ENCODE measurements at places on chromosomes 7 and 10.

DNA sequence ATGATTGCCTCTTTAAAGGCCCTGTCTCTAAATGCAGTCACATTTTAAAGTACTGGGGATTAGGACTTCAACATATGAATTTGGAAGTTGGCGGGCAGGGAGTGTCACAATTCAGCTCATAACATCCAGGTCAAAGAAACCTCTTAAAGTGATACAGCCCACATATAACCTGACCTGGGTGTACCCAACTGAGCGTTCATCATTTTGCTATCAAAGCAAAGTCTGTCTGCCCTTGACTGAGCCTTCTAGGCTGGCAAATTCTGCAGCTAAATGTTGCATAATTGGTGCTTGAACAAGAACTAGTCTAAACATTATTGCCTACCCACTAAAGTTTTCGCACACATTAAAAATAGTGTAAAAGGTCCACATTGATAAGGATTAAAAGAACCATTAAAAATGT is 3.7 kb downstream of the MSRB2 start:
- no peak for DNase-seq

DNA sequence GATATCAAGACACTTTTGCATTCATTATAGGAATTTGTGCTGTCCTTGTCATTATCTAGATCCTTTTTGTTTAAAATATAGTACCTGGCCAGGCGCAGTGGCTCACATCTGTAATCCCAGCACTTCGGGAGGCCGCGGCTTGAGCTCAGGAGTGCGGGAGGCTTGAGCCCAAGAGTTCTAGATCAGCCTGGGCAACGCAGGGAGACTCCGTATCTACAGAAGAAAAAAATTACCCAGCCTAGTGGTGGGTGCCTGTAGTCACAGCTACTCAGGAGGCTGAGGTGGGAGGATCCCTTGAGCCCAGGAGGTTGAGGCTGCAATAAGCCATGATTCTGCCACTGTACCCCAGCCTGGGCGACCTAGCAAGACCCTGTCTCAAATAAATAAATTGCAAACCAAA is 621 bp upstream of the MORN4 start:
- peak; percentile 39 for DNase-seq

DNA sequence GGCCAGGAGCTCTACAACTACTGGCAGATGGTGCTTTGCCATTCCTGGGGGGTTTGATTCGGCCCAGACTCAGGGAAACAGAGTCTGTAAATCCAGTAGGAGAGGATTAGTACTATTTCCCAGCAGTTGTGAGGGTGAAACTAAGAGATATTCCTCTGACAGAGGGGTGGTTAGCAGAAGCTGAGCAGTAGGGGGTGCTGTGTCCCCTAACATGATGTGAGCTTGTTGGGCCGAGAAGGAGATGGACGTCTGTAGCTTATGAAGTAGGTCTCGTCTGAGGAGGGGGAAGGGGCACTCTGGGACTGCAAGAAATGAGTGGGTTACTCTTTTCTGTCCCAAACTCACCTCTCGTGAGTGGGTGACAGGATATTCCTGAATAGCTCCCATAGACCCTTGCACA is 179.2 kb upstream of the MBL2 start:
- DNase-seq, result peak; percentile 13

DNA sequence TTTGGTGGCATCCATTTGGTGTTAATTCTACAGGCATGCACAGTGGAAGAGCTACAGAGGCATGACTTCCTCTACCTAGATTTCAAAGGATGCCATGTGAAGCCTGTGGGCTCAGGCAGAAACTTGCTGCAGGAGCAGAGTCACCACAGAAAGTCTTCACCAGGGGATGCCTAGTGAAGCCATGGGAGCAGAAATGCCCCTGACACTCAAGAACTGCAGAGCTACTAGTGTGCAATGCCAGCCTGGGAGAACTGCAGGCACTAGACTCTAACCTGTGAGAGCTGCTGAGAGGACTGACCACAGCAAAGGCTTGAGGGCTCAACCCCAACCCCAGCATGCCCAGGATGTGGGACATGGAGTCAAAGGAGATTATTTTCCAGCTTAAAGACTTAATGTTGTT is 3.9 kb downstream of the OR9A2 start:
- no peak for DNase-seq

GRCh38 chr7:49187543-49188268 is 263.4 kb downstream of the CDC14C start:
- no peak for DNase-seq

DNA sequence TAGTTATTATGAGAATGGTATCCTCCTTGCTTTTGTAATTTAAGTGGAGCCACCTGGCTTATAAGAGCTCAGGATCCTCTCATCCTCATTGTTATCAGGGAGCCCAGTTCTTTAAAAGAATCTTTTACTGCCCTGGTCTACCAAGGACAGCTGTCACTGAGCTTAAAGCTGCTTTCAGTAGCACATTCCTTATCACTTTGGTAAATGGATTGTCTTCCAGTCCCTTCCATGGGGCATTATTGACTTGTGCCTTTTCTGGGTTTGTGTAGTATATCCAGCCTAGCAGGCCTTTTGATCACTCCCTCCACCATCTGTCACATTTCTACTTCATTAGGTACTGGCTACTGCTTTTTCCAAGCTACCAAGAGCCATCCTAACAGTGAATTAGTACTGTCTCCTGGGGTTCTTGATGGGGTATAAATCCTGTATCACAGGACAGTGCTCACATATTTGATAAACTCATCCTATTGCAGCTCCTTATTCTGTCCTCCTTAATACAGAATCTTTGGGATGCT is 208.9 kb downstream of the TMEM26 start:
- DNase-seq, result no peak

- DNase-seq, result no peak
Measured at GRCh38 chr10:31678575-31679516, 249.8 kb downstream of the ARHGAP12 start.

GRCh38 chr10:110803830-110804338 is 67.8 kb upstream of the PDCD4 start:
- peak; percentile 18 for DNase-seq

DNA sequence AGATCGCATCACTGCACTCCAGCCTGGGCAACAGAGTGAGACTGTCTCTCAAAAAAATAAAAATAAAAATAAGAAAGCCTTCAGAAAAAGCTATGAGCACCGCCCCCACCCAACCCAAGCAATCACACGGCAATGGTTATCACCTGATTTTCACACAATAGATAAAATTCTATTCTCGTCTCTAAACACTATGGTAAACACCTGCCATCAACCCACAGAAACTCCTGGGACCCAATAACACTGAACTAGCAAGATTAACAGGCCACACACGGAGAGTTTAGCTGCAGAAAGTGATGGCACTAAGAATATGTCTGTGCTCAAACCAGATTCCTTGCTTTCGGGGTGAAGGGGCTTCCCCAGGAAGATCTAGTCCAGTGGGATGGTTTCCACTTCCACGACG is 173.8 kb downstream of the DIP2C start:
- no peak for DNase-seq

GRCh38 chr7:144656965-144657517 is 178.8 kb downstream of the TPK1 start:
- DNase-seq, result no peak

- peak; percentile 76 for DNase-seq
Measured at GRCh38 chr7:141558544-141559183, 7.5 kb downstream of the AGK start.

DNA sequence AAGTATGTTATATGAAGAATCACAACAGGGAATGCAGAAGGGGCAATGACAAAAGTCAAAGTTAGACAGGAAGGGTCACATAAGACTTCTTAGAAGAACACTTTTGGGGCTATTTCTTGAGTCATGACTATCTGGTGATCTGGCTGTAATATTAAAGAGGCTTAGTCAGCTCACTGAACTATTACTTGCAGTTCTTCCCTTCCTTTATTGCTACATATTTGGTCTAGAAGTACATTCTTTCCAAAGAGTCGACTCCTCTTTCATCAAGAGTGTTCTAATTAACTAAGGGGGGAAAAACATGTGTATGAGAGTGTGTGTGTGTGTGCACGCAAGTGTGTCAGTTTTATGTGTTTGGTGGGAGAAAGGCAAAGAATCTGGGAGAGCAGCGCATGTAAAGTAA is 247.3 kb upstream of the LRRTM3 start:
- DNase-seq, result no peak

DNA sequence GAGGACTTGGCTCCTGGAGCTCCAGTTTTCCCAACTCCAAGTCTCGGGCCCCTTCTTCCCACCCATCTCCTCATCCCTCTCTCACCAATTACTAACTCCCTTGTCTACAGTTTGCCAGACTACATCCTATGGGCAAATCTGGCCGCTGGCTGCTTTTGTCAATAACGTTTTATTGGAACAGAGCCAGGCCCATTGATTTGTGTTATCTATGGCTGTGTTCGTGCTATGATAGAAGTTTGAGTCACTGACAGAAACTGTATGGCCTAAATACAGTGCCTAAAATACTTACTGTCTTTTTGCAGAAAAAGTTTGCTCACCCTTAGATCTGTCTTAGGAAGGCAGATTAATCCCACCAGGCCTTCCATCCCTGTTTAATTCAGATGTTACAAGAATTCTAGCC is 71.3 kb downstream of the PIP4K2A start:
- DNase-seq, result no peak

GRCh38 chr7:101943889-101944600 is 126.6 kb downstream of the CUX1 start:
- DNase-seq, result no peak

GRCh38 chr7:55476852-55477780 is 95.2 kb downstream of the VOPP1 start:
- no peak for DNase-seq

GRCh38 chr10:385571-386300 is 250.5 kb downstream of the ZMYND11 start:
- DNase-seq, result no peak

DNA sequence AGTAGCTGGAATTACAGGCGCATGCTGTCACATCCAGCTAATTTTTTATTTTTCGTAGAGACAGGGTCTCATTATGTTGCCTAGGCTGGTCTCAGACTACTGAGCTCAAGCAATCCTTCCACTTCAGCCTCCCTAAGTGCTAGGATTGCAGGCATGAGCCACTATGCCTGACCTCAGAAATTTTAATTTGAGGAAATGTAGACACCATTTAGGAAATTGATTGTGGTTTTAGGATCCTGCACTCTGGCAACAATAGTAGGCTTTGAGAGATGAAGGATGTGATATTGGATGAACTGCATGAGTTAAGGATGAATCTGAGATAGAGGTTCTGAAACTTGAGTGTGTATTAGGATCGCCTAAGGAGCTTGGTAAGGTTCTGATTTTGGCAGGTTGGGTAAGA is 66.5 kb downstream of the PPP1R9A start:
- no peak for DNase-seq

- DNase-seq, result no peak
Measured at GRCh38 chr7:41758321-41758720, 55.4 kb upstream of the INHBA start.

DNA sequence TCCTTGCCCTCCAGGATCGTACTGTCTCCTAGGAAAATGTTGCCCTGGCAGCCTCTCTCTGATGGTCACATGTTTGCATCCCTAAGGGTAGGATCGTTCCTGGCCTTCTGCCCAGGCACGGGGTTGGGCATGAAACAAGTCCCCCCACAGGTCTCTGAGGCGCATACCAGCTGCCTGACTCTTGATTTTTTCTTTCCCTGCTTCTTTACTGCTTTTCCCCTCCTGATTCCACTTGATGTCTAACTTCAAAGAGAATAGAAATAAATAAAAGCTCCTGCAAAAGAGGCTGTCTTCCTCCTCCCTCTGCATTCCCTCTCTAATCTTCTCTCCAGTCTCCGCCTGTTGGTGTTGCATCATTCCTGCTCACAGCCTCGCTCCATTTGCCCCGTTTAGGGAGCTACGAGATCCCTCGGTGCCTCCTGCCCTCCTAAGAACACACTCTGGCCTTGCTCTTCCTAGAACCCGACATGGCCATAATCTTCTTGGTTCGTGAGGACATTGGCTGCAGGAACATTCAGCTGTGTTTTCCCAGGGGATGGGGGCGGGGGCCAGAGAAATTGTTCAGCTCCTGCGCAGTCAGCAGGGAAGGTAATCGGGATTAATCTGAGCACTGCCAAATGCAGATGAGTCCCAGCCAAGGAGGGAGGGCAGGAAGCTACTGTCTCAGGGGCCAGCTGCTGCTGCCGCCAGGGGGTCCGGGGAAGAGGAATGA is 26.0 kb downstream of the LEP start:
- no peak for DNase-seq

- DNase-seq, result no peak
Measured at GRCh38 chr10:31602541-31603234, 283.7 kb downstream of the ZEB1 start.

DNA sequence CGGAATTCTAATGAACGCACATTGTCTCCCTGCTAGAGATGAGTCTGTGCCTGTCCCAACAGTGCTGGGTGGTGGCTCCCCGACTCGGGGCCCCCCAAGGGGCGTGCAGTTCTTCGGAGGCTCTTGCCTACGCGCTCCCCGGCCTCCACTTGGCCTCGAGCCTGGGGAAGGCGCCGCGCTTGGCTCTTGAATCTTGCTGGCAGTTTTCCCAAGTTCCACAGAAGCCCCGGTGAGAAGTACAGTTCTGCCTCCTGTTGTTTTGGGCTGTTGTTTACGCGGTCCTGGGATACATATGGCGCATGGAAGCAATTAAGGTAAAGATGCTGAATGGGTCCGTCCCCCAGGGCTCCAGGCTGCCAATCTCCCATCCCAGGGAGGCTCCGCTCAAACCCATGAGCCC is 32.6 kb upstream of the UNCX start:
- DNase-seq, result no peak

DNA sequence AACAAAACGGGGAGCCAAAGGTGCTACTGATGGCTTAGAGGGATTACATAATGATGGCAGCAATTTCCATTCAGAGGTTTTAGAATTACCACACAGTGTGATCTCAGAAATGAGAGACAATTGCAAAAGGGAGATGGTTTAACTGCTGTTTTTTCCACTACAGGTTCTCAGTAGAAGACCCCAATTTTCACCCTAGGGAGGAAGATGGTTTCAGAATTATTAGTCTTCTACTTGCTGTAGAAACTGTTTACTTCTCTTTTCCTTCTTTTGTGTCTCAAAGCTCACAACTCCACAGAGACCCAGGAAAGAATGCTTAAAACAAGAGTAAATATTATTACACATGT is 226.5 kb downstream of the INHBA start:
- no peak for DNase-seq

- DNase-seq, result no peak
Measured at GRCh38 chr7:148014541-148014940, 576.0 kb upstream of the C7orf33 start.

DNA sequence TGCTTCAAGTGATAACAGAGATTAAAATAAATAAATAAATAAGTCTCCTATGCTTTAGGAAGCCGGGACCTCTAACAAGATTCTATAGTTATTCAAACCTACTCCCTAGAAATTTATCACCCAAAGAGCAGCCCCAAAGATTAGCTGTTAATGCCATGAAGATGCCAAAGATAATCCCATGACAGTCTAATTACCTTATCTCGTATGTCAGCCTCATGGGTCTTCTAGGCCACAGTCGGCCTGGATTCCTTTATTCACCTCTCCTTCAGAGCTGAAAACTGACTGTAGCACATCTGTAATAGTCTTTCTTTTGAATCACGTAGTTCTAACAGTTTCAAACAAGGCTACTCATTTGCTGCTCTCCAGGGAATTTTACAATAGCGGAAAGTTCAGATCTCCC is 24.2 kb downstream of the COL1A2 start:
- no peak for DNase-seq

GRCh38 chr7:833601-834258 is 1.5 kb downstream of the SUN1 start:
- DNase-seq, result no peak

- DNase-seq, result peak; percentile 51
Measured at GRCh38 chr10:62023329-62023728, 121.8 kb downstream of the ARID5B start.

GRCh38 chr7:145692237-145692950 is 424.2 kb upstream of the CNTNAP2 start:
- no peak for DNase-seq

GRCh38 chr10:16905320-16905719 is 88.1 kb upstream of the RSU1 start:
- DNase-seq, result no peak
